Foreskin fibroblast (primary cell): ENCODE measurements at places on chromosomes 4 and X.

DNA sequence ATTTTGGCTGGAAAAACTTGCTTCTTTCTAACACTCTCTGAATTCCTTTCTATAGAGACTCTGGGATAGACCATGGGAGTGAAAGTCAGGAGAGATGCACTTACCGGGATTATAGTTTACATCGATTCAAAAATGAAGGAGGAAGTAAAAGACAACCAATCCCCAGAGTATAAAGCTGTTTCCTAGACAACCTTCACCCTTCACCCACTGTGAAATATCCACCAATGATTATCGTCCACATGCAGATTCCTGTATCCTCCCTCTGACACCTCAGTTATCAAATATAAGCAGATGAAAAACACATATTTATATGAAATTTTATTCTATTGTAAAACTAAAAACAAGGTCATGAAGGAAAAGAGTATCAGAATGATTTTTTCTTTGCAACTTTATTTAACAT is 258.8 kb upstream of the GK2 start:
- no peak for DNase-seq

- no peak for DNase-seq
These were observed 291.0 kb upstream of the HAND2 start for GRCh38 chr4:173821036-173821435.

- DNase-seq = no peak
These were observed 13.7 kb upstream of the DHX15 start for GRCh38 chr4:24598025-24598424.

GRCh38 chrX:14920196-14920595 is 47.0 kb downstream of the MOSPD2 start:
- DNase-seq = no peak

DNA sequence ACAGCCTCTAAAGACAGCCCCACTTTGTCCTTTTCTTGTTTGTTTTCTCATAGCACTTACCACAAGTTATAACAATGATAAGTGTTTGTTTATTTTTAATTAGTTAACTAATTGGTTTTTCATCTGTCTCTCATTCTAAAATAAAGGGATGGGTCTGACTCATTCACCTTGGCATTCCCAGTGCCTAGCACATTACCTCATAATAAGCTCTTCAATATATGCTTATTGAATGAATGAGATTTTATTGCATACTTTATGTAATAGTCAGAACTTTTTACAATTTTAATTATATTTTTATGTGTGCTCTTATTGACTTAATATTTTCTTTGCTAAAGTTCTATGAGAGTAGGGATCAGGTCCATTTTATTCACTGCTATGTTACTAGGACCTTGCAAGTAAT is 22.8 kb upstream of the PRKG2 start:
- DNase-seq = peak; percentile 61

DNA sequence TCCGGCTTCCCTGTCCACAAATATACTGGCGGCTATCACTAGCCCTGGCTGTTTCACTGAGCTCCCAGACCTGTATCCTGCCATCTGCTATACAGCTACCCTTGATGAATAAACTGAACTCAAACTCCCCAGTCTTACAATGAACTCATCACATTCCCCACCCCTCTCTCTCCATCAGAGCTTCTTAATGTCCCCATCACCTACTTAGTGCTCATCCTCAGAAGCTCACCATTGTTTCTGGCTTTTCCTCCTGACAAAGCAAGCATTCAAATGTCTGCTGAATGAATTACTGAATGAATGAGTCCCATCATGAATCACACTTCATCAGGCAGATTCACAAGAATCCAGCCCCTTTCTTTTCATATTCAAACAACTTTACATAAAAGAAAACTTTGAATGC is 5.7 kb upstream of the DGAT2L6 start:
- DNase-seq = peak; percentile 13

GRCh38 chrX:47662144-47662657 is 3.2 kb upstream of the UXT start:
- peak; percentile 90 for DNase-seq

DNA sequence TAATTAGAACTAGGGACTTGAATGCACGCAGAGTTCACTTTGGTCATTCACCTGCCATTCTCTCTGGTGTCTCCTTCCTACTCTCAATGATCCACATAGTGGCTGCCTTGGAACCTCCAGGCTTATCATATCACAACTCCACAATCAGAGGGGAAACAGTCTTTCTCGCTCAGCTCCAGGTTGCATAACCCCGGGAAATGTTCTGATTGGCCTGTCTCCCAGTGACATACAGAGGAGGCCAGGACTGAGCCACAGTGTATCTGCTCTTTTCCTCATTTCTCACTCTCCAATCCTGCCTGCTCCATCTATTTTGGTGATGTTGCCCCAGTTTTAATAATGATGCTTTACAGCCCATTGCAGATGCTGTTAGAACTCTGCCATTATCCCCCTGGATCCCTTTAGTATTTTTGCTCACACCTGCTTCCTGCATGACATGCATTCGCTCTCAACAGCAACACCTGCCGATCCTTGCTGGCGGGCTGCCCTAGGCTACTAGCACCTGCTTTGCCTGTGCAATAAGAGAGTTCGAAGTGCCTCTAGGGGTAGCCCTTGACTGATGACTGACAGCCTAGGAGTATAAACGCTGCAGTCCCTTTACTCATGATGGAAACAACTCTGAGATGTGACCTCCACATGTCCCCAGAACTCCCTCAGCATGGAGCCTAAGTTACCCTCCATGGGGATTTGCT is 211.3 kb upstream of the RPS6KA3 start:
- DNase-seq = no peak

DNA sequence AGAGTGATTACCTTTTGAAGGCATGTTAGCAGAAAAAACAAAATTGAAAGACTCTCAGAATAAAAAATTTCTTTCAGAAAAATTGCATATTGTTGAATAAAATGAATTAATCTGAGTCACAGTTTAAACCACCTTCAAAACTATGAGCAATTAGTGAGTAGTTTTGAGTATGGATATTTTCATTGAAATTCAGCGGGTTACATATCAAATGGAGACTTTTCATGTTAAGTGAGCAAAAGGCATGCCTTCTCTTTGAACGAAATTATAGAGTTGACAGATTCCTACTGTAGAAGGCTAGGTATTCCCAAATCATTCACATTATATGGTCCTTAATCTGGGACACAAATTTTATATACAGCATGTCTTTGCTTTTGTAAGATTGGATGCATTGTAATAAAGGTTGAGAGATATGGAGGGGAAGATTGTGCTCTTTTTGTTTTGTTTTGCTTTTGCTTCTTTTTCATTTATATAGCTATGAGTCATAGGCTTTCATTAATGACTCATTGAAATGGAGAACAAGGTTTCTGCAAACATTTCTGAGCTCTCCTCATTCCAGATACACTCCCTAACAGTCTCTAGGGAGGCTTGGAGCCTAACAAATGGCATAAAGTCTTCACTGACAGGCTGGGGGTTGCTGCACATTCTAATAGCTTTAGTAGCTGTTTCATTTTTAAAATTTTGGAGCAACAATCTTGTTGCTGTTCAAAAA is 21.6 kb downstream of the PCDH18 start:
- DNase-seq = peak; percentile 91

GRCh38 chr4:175705407-175705806 is 106.7 kb downstream of the GPM6A start:
- DNase-seq = no peak

DNA sequence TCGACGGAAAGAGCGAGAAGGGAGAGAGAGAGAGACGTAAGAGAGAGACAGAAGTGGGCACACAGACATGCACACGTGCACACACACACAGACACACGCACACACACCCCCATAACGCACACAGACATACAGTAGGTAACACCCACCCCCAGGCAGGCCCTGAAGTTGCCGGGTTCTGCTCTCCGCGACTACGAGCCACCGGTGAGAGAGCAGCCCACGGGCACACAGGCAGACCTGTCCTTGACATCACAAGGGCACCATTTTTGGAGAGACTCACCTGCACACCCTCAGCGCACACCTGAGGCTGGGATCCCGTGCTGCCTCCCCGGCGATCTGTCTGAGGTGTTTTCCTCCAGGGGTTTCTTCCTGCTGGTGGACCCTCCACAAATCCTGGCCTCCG is 1171.0 kb upstream of the PCDH10 start:
- DNase-seq = no peak

- DNase-seq = no peak
These were observed 215.9 kb downstream of the SOWAHB start for GRCh38 chr4:76681996-76682395.

DNA sequence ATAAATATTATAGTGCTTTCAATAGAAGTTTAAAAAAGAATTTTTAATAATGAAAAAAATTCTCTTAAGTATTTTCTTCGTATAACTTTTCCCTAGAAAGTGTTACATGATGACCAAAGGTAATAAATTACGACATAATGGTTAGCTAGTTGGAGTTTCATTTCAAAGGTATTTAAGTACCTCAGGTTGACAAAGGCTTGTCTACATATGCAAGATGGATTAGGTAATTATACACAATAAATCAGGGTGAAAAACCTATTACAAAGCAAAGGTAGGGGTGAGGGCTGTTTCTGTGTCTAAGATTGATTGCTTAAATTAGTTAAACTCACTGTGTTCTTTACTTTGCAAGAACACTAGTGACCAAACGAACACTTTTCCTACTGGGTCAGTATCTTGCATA is 508.5 kb upstream of the FAT1 start:
- no peak for DNase-seq

- peak; percentile 54 for DNase-seq
These were observed 261.9 kb downstream of the CBLL2 start for GRCh38 chrX:22534643-22535042.

GRCh38 chr4:112857461-112857860 is 192.0 kb upstream of the ANK2 start:
- DNase-seq = peak; percentile 88

- DNase-seq = no peak
These were observed 43.9 kb upstream of the MTMR1 start for GRCh38 chrX:150649096-150649870.

DNA sequence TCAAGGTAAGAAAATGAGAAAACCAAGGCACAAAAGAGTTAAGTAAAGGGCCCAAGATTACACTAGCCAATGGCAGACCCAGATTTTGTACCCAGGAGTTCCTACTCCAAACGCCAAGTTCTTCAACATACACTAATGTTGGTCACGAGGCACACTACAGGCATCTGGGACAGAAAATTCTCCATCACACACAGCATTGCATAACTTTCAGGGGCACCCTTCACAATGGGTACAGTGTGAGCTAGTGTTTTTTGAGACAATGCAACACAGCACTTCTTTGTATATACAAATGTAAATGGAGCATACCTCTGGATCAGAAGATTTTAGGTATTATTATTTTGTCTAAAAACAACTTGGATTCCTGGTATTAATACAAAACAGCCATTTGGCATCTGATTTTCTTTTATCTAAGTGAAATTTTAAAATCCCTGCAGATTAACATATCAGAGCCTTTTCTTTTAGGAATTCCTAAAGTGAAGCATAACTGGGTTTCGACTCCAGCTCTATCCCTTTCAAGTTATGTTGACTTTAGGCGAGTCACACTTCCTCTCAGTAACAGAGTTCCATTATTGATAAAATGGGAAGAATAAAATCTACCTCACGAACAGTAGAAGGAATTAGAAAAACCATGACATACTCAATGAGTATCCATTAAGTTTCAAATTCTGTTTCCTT is 41.1 kb downstream of the ADGRA3 start:
- peak; percentile 53 for DNase-seq

- no peak for DNase-seq
These were observed 15.0 kb upstream of the OTUD4 start for GRCh38 chr4:145195167-145195952.

GRCh38 chrX:20159797-20160385 is 18.3 kb upstream of the EIF1AX start:
- DNase-seq = no peak

DNA sequence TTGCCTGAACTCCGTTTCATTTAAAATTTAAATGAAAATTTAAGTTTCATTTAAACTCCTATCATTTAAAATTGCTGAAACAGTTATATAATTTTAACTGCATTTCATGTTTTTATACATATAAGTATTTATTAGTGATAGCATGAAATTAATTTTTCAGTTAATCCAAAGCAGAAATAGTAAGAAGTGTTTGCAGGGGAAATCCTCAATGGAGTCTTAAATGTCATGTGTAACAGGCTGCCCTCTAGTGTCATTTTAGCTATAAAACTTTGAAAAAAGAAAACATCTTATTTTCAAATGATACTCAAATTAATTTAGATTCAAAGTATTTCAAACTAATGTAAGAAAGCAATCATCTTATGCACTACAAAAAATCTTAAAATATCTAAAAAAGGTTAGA is 27.2 kb downstream of the TAPT1 start:
- peak; percentile 39 for DNase-seq
